ENCODE measurements at places on chromosomes 2 and 18.

GRCh38 chr2:69683170-69683971 lies 39.8 kb upstream of the AAK1 start:
- DNase-seq, result peak; percentile 80

DNA sequence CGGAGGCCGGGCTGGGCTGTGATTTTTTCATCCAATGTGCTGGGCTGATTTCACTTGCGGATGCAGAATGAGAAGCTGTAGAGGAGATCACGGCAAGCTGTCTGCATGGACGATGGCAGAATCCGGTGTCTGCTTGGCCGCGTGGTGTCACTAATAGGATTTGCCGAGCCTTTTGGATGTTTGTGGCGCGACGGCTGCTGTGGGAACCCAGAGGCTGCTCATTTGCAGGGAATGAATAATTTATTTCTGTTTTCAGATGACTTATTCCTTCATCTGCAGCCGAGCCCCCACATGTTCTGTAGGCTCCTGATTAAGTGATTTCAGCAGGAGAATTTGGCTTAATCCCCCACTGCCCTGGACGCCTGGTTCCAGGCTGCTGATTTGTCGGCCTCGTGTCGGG lies 62.6 kb downstream of the ODC1 start:
- DNase-seq, result no peak

- peak; percentile 77 for DNase-seq
Observed at GRCh38 chr2:112869258-112869842, 32.8 kb upstream of the IL1B start.

GRCh38 chr2:153478289-153479261 lies at the start of gene RPRM:
Gene RPRM, minus strand, starts transcription at chr2:153478762. Its CDS starts 197 bp downstream, at chr2:153478565.
- DNase-seq, result no peak

GRCh38 chr2:17813010-17813741 lies 3.1 kb upstream of the MSGN1 start:
- DNase-seq, result no peak

- DNase-seq, result no peak
Observed at GRCh38 chr2:238487652-238488346, 61.1 kb downstream of the ASB1 start.

Data from urinary bladder (tissue), 4 donors.